Spinal cord (tissue), 10 donors: ENCODE measurements at places on chromosomes 2 and 18.

DNA sequence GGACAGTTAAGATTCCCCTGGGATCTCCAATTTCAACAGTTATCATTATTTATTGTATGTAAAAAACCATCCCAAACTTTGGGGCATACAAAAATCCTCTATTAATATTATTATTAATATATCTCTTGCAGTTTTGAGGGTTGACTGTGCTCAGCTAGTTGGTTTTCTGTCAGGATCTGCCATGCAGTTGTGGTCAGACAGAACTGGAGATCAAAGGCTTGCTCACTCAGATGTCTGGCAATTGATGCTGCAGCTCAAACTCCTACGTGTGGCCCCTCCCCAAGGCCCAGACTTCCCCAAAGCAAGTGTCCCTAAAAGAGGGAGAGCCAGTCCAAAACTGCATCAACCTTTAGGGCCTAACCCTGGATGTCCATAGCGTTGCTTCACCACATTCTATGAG, 204.7 kb downstream of the TTC32 start:
- no peak for DNase-seq

GRCh38 chr2:96962567-96963203, 23.7 kb downstream of the FAM178B start:
- no peak for DNase-seq

GRCh38 chr18:37320317-37320716, 245.3 kb downstream of the CELF4 start:
- no peak for DNase-seq

DNA sequence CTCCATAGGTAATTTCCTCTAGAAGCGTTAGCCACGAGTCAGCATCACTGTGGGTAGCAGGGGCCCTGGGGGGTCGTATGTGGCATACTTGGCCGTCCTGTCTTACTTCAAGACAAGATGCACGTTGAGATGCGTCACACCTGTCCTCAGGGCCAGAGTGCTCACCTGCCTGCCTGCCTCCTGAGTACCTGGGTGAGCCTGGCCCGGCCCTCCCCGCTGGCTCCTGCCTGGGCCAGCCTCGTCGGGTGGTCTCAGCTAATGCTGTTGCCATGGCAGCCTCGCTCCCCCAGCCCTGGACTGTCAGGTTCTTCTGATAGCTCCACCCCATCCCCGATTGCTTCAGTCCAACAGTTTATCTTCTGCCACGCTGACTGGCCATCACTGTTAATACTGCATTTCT, 232.4 kb downstream of the GBX2 start:
- DNase-seq: no peak

DNA sequence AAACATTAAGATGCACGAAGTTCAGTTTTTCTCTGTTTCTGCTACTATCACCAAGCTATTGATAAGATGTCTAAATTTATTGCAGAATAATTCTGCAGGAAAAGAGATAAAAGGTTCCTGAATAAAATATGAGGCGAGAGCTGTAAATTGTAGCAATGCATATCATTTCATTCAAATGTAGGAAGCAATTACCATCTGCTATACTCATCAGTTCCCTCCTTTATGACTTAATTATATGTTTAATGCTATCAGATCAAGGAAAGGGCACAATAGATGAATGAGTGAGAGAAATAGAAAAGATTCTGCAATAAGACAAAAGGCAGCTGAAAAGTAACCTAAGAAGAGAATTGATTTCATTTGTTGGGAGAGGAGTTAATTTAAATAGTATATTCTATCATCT, 108.2 kb upstream of the GALNT5 start:
- DNase-seq: peak; percentile 46

GRCh38 chr2:15272942-15273341, 288.2 kb downstream of the NBAS start:
- DNase-seq: no peak

DNA sequence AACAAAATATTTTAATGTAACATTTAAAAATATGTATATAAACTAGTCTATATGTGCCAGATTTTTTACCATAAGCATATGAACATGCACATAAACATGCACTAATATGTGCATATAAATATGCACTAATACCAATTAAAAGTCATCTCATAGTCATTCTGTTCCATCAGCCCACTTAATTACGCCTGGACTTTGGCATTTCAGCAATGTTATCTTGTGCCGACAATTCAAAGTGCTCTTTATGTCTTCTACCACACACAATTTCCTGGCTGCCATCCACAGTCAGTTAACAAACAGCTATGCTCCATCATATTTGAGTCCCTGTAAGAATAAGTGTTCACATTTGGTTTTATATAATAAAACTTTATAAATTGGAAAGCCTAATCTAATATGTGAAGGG, 92.6 kb upstream of the TSPYL6 start:
- no peak for DNase-seq

GRCh38 chr2:232887171-232887850, 17.2 kb downstream of the SNORC start:
- DNase-seq: no peak

DNA sequence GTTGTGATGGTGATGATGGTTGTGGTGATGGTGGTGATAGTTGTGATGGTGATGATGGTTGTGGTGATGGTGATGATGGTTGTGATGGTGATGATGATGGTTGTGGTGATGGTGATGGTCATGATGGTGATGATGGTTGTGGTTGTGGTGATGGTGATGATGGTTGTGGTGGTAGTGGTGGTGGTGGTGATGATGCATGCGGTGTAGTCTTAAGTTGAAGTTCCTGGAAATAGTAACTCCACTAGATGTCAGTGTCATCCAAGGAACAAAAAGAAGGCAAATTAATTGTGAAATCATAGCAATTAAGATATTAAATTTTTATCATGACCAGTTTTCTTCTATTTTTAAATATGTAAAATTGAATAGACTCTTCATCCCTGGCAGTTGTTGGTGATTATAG, 309.2 kb downstream of the AGAP1 start:
- DNase-seq: peak; percentile 42

DNA sequence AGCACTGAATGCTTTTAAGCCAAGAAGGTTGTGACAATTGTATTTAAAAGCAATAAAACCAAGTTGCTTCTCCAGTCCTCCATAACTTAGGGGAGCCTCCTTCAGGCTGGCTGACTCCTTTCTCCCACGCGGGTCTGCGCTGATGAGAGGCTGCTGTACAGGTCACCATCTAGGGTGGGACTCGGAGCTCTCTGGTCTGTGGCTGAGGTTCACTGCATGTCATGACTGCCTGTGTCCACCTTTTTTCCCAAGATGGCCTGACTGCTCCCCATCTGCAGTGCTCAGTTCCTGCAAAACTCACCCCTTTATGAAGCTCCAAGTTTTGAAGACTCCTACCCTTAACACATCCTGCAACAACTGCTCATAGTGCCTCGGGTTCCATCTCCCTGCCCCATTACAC, 194.4 kb downstream of the AFF3 start:
- no peak for DNase-seq

DNA sequence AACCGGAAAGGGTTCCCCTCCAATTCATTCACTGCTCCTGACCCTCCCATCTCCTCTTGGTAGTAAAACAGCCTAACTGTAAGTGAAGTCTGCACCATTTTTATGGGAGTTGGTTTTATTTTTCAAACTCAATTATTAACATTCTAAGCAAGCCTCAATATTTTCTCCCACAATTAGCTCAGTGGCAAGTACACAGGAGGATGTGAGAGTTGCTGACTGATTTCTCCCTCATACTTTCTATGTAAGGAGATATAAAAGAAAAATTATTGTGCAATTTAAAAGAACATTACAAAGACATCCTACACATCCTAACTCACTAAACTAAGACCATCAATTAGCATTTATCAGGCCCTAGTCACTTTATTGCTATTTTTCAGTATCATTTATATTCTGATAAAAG, 73.9 kb downstream of the PIAS2 start:
- DNase-seq: no peak

- peak; percentile 84 for DNase-seq
These were observed 35.0 kb upstream of the AGAP1 start for GRCh38 chr2:235458839-235459273.

DNA sequence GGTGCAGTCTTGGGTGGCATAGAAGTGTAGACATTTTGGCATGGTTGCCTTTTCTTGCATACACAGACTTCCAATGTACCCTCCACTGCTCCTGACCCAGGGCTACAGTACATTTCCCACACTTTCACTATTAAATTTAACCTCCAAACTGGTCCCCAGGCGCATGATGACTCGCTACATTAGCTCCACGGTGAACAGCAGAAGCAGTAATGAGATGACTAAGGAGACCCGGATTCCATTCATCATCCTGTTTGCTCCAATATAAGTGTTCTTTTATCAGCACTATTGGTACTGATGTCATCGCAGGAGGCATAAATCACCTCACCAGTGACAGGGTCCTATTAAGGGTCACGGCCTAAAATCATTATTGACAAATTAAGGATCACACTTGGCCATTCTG, 316.5 kb downstream of the EN1 start:
- DNase-seq: no peak

GRCh38 chr2:85194780-85195480, 61.7 kb downstream of the TCF7L1 start:
- DNase-seq: no peak

DNA sequence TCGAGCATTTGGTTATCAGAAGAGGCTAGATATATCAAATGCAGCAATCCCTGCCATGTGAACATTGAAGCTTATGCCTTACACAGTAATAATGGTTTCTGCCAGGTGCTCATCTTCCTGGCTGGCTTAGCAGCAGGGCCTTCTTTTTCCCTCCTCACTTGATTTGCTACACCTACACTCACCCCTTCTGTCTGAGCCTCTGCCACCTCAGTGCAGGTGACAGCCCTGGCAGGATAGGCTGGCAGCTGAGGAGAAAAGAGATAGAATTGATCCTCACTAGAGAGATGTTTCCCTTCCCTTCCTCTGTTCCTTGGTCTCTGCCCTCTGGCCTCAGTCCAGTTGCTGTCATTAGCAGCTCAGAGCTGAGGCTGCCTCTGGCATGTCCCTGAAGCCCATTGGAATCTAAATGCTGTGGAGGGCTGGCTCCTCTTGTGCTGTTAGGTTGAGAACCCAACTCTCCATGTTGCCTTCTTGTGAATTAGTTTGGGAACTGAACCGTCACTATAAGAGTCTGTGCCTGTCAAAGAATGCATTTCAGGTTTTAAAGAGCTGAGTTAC, 18.2 kb downstream of the MPHOSPH10 start:
- DNase-seq: no peak

DNA sequence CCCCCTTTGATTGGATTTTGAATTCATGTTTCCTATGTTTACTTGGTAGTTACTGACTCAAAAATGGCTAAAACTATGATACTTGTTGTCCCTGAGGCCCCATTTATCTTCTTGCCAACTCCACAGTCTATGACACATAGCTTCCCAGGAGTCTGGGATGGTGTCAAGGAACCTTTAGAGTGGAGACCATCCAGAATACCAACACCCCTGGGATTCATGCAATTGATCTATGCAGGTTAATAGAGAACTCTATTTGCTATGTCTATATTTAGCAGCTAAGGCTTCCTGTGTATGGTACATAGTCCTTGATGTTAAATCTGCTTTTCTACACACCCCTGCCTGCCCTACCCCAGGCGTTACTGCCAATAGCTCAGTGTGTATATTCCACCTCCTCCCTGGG, 218.5 kb upstream of the HDAC4 start:
- no peak for DNase-seq

GRCh38 chr2:143901185-143901842, 618.6 kb downstream of the ZEB2 start:
- no peak for DNase-seq

DNA sequence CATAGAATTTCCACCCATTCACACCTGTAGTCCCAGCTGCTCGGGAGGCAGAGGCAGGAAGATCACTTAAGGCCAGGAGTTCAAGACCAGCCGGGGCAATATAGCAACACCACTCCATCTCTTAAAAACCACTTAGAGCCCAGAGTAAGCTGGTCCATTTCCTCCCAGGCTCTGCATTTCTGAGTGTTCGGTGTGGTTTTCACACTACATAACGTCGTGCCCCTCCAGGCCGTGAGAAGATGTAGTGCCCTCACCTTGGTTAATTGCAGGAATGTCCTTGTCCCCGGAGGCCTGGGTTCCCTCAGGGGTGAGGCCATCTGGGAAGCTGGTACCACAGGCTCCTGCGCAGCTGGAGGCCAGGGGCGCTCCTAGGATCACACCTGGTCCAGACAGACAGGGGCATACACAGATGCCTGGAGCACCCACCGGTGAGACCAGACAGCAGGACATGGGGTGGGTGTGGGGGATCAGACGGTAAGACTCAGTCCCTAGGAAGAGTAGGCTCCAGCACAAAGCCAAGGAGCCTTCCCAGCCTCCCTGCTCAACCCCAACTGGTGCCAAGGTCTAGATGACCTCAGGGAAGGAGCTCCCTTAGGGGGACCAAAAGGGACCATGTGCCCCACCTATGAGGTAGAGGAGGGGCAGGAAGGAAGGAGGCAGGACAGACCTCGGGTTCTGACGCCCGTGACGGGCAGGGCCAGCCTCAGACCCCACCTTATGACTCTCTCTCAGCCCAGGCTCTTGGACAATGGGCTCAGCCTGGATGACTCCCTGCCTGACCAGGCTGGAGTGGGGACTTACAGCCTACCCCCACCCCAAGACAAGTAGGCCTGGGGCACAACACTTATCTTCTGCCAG, 752 bp downstream of the ASTL start:
- DNase-seq: no peak

DNA sequence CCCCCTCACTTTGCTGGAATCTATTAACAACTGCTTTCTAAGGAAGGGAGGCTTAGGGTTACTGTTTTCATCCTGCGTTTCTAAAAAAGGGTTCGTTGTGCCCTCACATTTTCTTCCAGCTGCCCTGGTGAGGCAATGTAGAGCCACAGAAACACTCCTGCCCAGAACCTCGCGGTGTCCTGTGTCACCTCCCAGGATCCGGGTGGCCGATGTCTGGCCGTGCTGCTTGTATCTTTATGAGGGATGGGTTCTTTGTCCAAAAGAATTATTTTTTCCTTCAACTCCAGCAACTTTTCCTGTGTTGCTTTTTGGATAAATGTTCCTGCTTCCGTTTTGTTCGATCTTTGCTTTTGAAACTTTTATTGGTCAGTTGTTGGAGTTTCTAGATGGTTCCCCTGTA, 291.8 kb upstream of the HS6ST1 start:
- DNase-seq: no peak

DNA sequence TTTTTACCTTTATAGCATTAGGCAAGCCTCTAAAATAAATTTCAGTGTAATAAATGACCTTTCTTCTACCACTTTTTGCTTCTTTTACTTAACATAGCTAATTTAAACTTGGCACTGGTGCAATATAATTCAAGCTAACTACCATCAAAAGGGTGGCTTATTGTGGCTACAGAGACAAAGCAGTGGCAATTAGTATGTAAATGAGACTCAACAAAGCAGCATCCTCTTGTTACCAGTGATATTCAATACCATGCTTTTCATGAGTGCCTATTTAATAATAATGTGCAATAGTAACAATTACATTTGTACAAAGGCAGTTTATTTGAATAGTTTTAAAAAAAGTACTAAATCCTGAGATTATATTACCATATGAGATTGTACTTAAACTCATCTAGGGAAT, 93.4 kb downstream of the SOS1 start:
- DNase-seq: no peak

GRCh38 chr2:190843890-190844699, 36.5 kb upstream of the GLS start:
- DNase-seq: no peak

DNA sequence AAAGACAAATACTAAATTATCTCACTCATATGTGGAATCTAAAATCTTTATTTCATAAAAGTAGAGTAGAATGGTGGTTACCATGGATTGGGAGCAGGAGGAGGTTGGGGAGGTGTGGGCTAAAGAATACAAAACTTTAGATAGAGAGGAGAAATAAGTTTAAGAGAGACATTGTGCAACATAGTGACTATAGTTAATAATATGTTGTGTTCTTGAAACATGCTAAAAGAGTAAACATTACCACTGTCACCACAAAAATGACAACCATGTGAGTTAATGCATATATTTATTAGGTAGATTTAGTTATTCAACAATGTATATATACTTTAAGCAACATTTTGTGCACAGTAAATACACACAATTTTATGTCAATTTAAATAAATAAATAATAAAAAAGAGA, 128.5 kb upstream of the COL3A1 start:
- no peak for DNase-seq
